ENCODE measurements at places on chromosomes 3 and 15.

- no peak for DNase-seq
These were observed 60.5 kb downstream of the GLDN start for GRCh38 chr15:51401872-51402517.

DNA sequence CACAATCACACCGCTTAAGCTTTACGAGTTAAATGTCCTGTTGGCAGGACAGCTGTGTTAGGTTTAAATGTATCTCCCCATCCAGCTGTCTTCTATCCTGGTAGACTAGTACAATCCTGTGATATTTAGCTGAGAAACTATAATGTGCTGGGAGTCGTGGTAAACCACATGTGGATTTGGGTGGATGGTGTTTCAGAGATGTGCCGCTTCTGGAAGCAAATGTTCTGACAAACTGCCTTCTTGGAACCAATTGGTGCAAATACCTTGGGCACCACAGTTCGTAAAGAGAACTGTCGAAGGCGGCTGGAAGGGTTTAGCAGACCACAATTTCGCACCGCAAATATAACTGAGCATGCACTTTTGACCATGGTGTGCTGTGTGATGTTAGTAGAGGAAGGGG lies 15.0 kb downstream of the SCG5 start:
- DNase-seq: no peak

DNA sequence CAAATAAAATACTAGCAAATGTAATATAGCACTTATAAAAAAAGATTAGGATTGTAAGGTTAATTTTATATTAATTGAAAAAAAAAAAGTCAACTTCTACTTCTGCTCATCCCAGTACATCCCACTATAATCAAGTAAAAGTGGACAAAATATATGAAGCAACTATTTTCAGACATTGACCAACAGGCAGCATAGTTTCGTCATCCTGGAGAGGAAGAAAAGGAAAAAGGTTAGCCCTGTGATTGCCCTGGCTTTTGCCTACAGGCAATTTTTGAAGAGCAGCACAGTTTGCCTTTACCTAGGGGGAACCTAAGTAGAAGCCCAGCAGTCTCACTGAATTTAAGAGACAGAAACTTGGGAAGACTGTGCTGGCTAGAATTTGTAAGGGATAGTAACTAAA lies 52.2 kb upstream of the ACTC1 start:
- no peak for DNase-seq

GRCh38 chr3:87969620-87970019 lies 89.2 kb downstream of the CGGBP1 start:
- DNase-seq: no peak

DNA sequence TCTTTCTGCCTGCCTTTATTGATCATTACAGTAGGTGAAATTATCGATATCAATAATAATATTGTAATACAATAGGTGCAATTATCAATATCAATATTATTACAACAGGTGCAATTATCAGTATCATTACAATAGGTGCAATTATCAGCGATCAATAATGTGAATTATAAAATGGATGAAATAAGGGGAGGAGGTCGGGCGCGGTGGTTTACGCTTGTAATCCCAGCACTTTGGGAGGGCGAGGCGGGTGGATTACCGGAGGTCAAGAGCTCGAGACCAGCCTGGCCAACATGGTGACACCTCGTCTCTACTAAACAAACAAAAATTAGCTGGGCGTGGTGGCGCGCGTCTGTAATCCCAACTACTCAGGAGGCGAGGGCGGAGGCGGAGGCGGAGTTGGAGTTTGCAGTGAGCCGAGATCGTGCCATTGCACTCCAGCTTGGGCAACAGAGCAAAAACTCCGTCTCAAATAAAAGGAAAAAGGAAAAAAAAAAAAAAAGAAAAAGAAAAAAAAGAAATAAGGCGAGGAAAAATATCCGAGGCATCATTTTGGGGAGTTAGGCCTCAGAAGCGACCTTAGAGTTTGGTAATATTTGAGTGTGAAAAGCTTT lies 611 bp upstream of the BNIP2 start:
- DNase-seq: peak; percentile 29

- no peak for DNase-seq
These were observed 28.9 kb upstream of the ZNF385D start for GRCh38 chr3:21779909-21780308.

DNA sequence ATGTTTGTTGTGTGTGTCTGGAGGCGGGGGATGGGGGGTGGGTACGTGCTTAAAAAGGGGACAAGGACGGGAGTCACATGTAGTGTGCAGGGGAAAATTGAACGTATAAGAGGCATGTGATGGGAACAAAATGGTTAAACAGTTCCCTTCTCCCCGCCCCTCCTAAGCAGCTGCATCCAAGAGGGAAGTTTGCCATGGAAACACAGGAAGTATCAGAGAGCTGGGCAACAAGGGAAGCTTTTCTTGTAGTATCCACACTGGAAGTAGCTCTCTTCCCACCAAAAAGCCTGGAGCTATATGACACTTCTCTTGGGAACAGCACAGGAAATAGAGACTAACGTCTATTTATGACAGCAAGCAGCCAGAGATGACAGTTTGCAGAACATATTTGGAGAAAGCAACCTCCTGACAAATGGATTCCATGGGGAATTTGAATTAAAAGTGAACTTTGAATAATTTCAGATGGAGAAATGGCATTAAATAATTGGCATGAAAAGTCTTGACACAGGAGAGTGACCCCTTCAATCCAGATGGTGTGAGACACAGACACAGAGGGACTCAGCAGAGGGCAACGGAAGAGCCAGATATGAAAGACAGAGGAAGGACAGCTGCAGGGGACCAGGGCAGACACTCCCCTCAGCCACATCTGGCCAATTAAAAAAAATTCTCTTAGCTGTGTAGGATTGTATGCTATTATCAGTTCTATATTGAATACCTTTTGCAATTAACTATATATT lies 294.2 kb upstream of the TBL1XR1 start:
- DNase-seq: no peak

- no peak for DNase-seq
These were observed 28.8 kb upstream of the GYG1 start for GRCh38 chr3:148962513-148962912.

- no peak for DNase-seq
These were observed 238.8 kb downstream of the GAP43 start for GRCh38 chr3:115862099-115862498.

- DNase-seq: no peak
These were observed 230.0 kb downstream of the ADAMTS9 start for GRCh38 chr3:64457811-64458210.

- no peak for DNase-seq
These were observed 315.4 kb downstream of the PTPRG start for GRCh38 chr3:61876797-61877196.

DNA sequence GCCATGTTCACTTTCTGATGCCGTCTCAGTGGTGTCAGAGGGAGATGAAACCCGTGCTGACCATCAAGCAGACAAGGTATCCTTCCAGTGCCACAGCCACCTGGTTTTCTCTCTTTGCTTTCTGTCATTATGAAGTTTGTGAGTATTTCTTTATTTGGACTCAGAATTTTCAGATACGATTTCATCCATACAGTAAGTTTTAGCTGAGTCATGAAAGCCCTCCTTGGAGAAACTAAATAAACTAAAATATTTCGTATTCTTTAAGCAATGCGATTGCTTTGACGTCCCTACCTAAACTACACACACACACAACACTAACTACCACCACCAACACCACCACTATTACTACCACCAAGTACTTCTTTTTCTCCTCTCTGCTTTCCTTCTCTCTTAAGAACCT lies 350.1 kb downstream of the NTRK3 start:
- no peak for DNase-seq
